ENCODE measurements at places on chromosomes 1 and 21.

DNA sequence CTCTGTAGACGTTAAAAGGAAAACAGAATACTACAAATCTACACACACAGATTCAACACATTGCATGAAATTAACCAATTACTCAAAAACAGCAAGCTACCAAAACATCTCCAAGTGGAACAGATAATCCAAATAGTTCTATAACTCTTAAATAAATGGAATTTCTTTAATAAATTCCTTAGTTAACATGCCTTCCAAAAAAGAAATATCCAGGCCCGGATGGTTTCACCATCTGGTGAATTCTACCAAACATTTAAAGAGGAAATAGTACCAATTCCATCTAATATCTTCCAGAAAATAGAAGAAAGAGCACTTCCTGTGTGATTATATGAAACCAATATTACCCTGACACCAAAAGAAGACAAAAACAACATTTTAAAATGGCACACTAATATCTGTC, 52.8 kb upstream of the COL6A2 start:
- no peak for DNase-seq

GRCh38 chr1:233166896-233167295, 128.6 kb downstream of the PCNX2 start:
- DNase-seq: no peak

DNA sequence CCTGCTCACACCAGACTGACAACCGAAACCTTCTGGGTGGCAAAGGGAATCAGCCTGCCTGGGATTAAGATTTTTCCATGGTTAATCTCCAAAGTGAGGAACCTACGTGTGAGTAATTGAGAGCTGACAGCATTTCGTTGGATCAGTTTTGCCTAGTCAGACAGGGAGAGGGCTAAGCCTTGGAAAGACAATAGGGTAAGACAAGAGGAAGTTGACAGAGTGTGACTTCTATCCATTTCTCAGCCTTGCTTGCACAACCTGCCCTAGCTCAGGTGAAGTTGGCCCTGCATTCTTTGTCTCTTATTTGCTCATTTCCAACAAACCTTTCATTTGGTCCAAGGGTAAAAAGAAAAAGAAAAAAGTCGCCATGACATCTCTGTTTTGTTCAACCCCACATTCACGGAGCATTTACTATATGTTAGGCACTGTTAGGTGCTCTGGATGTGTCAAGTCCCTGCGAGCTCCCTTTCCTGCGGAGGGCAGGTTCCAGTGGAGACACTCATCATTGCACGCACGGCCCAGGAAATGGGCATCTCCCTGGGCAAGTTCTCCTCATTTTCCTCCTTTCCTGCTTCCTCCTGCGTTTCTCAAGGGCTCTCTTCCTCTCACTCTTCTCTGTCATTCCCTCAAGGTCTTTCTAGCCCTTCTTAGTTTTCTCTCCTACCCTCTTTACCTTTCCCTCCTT, 23.3 kb downstream of the KIRREL1 start:
- DNase-seq: no peak

DNA sequence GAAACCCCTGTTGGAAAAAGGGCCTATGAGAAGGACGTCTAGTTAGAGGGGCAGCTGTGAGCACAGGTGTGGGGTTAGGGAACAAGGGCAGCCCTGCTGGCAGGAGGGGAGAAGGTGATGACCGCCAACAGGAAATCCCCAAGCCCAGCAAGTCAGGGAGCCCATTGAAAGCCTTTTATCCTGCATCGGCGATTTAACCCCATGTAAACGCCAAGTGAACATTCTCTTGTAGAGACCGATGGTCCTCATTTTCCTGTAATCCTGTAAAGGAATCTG, 1.1 kb upstream of the BSND start:
- DNase-seq: no peak

DNA sequence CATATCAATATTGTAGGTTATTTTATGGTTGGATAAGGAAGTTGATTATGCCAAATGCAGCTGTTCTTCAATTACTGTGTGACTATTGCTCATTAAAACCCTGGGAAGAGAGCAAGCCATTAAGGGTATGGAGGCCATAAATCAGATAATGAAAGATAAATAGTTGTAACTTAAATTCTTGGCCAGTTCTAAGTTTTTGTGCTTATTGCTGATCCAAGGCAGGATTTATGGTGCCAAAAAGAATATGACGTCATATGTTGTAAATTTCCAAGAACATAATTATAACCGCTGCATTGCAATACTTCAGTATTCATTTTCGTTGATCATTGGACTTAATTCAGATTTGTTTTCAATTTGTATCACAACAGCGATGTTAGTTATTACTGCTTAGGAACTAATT, 211.6 kb downstream of the LRRC40 start:
- DNase-seq: no peak

GRCh38 chr1:67753776-67754525, 69.0 kb downstream of the GADD45A start:
- no peak for DNase-seq

- no peak for DNase-seq
Observed at GRCh38 chr1:227917081-227917950, 30.4 kb downstream of the WNT9A start.

DNA sequence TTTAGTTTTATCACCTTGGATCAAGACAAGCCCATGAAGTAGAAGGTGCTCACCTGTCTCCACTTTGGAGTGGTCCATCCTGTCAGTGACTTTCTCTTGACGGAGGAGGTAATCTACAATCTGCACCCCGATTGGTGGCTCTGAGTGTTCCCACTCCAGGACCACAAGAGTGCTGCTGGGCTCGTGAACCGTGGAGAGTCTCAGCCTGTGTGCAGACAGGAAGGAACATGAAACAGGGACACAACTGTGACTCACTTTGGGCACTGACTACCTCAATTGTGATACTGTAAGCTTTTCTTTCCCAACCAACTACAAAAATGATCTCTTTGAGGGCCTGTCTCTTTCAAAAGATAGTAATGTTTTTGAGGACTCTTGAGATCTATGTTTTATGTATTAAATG, 280.2 kb downstream of the ASTN1 start:
- DNase-seq: no peak

- DNase-seq: no peak
Observed at GRCh38 chr1:228982637-228983036, 247.4 kb downstream of the RHOU start.

DNA sequence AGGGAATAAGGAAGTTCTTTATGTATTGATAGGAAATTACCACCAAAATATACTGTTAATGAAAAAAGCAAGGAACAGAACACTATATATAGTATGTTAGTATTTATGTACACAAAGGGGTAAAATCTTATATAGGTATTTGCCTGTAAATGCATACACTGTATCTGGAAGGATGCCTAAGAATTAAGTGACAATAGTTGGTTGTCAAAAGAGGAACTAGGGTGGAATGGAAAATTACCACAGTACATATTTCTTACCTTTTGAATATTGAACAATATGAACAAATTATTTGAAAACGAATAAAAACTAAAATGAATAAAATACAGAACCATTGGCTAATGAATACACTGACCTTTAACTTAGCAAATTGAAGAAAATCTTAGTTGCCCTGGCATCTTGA, 13.6 kb downstream of the ARPC5 start:
- DNase-seq: no peak

GRCh38 chr1:154351363-154352068, 26.2 kb downstream of the ATP8B2 start:
- DNase-seq: no peak

DNA sequence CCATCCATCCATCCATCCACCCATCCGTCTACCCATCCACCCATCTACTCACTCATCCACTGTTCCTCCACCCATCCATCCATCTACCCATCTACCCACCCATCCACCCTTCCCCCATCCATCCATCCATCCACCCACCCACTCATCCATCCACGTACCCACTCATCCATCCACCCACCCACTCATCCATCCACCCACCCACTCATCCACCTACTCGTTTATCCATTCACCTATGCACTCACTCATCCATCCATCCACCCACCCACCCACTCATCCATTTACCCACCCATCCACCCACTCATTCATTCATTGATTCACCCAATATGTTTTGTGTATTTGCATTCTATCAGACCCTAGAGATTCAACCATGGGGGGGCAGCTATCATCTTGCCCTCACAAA, 27.2 kb downstream of the TNFRSF8 start:
- no peak for DNase-seq

- no peak for DNase-seq
Observed at GRCh38 chr1:182739545-182739944, 50.0 kb upstream of the NPL start.

GRCh38 chr1:241658081-241658793, 6.2 kb downstream of the WDR64 start:
- DNase-seq: no peak

- no peak for DNase-seq
Observed at GRCh38 chr1:100565533-100565932, 27.6 kb downstream of the GPR88 start.

GRCh38 chr1:90210633-90211491, 216.0 kb downstream of the ZNF326 start:
- DNase-seq: no peak

- DNase-seq: no peak
Observed at GRCh38 chr1:41281334-41281733, 39.2 kb upstream of the SCMH1 start.

DNA sequence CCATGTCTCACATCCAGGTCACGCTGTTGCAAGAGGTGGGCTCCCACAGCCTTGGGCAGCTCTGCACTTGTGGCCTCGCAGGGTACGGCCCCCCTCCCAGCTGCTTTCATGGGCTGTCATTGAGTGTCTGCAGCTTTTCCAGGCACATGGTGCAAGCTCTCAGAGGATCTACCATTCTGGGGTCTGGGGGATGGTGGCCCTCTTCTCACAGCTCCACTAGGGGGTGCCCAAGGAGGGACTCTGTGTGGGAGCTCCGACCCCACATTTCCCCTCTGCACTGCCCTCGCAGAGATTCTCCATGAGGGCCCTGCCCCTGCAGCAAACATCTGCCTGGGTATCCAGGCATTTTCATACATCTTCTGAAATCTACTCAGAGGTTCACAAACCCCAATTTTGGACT, 219.4 kb downstream of the LRRC7 start:
- DNase-seq: no peak

DNA sequence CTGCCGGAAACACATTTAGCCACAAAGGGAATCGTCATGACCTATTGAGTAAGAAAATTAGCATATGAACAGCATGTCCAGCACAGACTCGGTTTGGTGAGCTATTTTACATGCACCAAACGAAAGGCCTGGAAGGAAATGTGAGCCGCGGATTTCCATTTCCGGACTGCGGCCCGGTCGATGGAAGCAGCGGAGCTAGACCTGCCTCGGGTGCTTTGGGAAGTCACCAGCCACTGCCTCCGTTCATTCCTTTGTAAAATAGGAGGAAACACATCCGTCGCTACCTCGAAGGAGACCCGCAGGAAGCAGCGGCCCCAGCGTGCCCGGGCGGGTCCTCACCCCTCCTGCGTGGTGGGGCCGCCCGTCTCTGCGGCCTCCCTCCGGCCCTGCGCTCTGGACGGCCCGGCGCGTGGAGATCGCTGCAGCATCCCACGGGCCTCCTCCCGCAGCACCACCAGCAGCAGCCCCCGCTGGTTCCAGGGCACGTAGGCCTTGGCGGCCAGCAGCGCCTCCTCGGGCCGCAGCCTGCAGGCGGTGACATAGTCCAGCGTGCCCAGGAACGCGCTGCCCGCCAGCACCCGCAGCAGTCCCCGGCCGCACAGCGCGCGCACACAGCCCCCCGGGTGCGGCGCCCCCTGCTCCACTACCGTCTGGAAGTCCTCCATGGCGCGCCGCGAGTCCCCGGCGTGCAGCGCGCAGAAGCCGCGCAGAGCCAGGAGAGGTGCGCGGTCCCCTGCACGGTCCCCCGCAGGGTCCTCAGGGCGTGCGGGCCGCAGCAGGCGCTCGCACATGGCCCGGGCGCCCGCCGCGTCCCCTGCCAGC, 12.1 kb downstream of the TTC34 start:
- no peak for DNase-seq

DNA sequence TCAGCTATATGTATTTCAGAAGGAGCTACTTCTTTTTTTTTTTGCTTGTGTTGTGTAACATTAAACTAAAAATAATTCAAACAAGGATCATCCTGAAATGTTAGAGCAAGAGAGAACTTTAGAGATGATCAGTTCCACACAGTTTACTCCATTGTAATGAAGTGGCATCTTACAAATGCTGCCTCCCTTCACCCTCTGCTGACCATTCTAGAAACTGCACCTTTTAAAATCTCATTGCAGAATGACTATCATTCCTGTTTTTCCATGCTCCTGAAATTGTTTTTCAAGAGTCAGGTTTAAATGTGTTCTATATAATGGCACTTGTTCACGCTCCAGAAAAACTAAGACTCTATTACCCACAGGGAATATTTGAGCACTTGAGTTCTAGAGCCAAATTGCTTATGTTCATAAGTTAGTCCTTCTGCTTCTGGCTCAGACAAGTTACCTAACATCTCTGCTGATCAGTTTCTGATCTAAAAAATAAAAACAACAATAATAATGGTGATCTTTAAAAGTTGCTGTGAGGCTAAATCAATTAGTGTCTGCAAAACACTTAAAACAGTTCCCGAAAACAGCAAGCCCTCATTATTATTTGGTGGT, 21.5 kb upstream of the SLC44A5 start:
- DNase-seq: no peak

- DNase-seq: no peak
Observed at GRCh38 chr1:40658751-40659648, 6.5 kb downstream of the RIMS3 start.

DNA sequence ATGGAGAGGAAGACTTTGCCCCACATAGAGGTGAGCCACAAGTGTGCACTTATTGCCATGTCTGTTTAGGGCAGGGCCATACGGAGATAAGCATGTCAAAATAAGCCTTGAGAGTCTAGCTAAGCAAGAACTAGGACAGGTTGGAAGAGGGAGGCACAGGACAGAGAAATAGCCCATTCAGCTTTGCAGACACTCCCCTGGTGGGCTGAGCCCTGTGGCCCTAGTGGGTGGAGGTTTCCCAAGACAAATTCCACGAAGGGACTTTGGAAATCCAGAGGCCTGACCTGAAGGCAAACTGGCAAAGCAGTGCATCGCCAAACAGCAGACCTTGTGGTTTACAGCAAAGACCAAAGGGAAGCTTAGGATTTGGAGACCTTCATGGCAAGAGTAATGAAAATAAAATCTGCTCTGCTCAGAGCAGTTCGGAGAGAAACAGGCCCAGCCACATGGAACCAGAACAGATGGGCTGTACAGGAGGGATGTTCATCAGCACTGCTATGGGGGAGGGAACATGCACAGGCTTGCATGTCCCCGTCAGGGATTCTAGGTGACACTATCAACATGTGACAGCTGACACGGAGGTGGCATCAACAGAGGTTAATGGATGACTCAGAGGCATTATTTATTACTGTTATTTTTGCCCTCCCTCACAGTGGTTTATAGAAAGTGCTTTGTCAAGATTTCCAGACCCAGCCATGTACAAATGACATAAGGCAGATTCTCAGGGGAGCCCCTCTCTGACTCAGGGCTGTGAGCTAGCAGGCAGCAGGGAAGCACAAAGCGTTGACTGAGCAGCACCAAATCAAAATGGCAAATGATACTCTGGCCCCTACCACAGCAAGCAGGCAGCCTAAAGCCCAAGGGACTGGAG, 90.1 kb upstream of the IRF2BP2 start:
- DNase-seq: no peak

Measured in activated CD4-positive, alpha-beta T cell treated with anti-CD3 and anti-CD28 coated beads for 24 hours (primary cell).